ENCODE measurements at places on chromosomes 3 and 15.

- DNase-seq, result no peak
Observed at GRCh38 chr3:11914651-11915050, 68.0 kb upstream of the TAMM41 start.

DNA sequence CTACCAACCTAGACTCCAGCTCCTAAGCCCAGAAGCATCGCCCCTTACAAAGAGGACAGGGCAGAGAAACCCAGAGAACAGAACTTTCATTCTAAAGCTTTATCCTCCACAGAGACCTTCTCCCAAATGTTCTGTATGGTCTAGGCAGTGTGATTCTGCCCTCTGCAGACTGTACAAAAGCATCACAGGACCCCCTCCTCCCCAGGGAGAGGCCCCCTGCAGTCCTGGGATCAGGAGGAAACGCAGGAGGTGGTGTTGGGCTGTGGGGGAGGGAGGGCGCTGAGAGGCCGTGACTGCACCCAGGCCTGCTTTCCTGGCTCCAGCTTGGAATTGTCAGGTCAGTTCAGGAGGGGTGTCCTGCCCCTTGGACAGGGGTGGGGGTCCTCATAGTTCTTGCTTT, 101.3 kb downstream of the DGKG start:
- no peak for DNase-seq

- no peak for DNase-seq
Observed at GRCh38 chr15:78640527-78641101, 396 bp downstream of the CHRNB4 start.

GRCh38 chr3:115855911-115856310, 232.6 kb downstream of the GAP43 start:
- DNase-seq, result no peak

DNA sequence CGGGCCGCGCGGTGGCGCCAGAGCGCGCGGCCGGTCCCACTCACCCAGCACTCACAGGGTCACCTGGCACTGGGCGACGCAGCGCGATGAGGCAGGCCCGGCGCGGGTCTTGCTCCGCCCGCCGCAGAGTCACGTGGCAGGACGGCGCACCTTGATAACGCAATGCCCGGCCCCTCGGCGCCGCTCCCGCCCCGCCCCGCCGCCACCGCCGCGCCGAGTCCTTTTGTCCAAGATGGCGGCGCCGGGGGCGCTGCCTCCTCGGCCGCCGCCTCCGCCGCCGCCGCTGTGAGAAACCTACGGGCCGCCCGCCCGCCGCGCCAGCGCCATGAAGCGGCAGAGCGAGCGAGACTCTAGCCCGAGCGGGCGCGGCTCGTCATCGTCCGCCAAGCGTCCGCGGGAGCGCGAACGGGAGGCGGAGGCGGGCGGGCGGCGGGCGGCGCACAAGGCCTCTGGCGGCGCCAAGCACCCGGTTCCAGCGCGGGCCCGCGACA, at the start of gene RBM15B:
Gene RBM15B (plus strand): TSS at position 211 of the 491 bp plus-strand sequence. CDS start 115 bp downstream, at position 326.
- peak; percentile 99 for DNase-seq

GRCh38 chr3:49566312-49566711, 12.0 kb downstream of the BSN start:
- DNase-seq, result no peak

DNA sequence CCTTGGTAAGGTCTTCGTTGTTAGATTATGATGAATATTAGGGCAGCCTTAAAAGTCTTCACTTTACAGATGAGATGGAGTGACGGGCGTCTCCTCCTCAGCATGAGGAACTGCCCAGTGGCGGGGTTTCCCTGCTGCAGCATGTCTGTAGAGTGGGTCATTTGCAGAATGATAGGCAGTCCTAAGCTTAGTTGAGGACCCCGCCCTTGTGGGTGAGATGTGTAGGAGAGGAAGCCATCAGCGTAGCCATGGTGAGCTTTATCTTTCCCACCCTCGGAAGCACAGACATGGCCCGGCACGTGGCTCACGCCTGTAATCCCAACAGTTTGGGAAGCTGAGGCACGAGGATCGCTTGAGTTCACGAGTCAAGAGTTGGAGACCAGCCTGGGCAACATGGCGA, 877 bp downstream of the NIT2 start:
- no peak for DNase-seq

- peak; percentile 25 for DNase-seq
Observed at GRCh38 chr3:126124896-126125295, 41.0 kb upstream of the SLC41A3 start.

DNA sequence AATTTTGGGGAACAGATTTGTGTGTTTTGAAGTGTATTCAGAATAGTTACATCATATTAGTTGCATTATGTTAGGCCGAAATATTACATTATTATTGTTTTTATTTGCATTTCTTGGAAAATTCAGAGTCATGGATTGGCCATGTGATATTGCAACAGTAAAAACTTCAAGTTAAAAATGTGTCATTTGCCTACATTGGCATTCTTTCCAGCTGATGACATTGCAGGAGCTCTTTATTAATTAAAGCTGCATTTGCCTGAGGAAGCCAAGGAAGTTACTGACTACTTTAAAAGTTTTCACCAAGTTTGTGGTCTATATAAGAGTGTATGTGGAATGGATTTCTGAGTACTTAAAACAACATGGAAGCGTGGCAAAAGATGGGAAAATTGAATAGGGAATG, 726.4 kb upstream of the SGO1 start:
- no peak for DNase-seq

GRCh38 chr3:184029443-184029842, 2.1 kb upstream of the HTR3D start:
- DNase-seq, result no peak

GRCh38 chr3:25532431-25533162, 104.5 kb downstream of the RARB start:
- DNase-seq, result no peak

- no peak for DNase-seq
Observed at GRCh38 chr15:48423896-48424475, 92.8 kb downstream of the DUT start.

All from left forelimb (tissue), 1 donor.